ENCODE measurements at places on chromosomes 7 and 10.

DNA sequence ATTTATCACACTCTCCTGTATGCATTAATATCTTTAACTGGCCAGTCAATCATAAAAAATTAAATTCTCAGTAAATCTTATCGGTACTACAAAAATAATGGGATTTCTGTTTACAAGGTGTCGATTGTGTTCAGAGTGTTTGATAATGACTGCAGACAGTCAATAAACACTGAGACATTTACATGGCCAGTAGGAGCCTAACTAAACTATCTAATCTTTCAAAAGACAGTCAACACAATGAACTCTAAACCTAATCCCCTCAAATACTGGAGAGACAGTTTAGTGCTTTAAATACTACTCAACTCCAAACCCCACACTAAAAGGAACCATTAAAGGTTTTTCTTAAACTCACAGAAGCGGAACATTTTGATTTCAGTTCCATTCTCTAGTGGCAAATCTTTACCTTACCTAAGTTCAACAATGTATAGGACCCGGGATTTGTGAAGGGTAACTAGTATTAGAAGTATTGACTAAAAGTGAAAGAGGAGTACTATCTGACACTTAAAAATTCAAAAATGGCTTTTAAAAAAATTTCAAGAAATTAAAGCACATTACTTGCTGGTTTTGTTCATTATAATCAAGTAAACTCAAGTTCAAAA, 37.3 kb upstream of the EXOC6 start:
- DNase-seq = no peak

DNA sequence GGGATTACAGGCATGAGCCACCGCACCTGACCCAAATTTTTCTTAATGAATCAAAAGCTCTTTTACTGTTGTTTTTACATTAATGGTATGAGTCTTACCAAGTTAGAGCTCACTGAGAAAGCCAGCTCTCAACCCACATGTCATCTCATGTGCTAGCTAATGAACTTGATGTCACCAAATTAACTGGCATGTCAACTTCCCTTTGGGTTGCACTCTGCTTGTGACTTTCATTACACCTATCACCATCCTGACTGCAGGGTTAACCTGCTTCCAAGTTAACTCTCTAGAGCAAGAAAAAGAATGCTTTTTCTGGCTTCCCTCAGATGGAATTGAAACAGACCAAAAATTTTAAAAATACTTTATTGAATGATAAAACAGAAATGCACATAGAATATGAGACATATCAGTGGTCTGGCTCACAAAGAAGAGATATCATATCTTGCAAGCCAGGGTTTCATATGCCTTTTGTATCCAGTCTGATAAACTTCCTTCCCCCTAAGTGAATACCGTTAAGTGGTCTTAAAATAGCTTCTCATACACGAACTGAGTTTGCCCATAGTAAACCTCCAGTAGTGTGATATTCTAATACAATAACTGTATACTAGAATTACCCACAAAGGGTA, 42.9 kb upstream of the TRIM24 start:
- no peak for DNase-seq

- DNase-seq = no peak
Measured at GRCh38 chr7:41573015-41573414, 129.9 kb downstream of the INHBA start.

DNA sequence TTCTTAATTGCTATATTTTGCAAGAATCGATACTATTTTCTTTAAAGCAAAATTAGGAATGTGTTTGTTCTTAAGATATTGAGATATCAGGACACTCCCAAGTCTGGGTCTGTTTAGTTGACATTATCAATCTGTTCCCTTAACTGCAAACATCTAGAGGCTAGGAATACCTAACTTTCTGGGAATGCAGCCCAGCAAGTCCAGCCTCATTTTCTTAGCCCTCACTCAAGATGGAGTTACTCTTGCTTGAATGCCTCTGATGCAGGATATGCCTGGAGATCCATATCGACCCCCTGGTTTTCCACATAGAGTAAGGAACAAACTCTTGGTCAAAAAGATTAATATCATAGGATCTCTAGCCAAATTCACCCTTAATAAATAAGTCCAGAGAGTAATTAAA, 305.3 kb upstream of the COBL start:
- DNase-seq = no peak

- DNase-seq = no peak
Measured at GRCh38 chr7:23098460-23098859, 7.1 kb upstream of the KLHL7 start.

DNA sequence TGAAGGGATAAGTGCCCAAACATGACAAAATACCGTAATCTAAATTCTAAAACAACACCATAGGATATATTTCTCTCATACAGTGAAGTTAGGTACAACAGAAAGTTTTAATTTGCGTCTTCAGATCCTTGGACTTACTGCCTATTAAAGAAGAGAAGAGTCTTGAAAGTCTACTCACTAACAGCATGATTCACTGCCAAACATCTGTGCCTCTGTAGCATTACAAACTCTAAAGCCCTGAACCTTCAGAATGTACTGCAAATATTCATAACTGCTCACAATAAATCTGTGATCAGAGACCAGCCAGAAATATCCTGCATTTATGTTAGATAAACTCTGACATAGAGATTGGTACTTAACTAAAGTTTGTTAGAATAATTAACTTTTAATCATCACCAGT, 365.3 kb downstream of the PARD3 start:
- DNase-seq = no peak

DNA sequence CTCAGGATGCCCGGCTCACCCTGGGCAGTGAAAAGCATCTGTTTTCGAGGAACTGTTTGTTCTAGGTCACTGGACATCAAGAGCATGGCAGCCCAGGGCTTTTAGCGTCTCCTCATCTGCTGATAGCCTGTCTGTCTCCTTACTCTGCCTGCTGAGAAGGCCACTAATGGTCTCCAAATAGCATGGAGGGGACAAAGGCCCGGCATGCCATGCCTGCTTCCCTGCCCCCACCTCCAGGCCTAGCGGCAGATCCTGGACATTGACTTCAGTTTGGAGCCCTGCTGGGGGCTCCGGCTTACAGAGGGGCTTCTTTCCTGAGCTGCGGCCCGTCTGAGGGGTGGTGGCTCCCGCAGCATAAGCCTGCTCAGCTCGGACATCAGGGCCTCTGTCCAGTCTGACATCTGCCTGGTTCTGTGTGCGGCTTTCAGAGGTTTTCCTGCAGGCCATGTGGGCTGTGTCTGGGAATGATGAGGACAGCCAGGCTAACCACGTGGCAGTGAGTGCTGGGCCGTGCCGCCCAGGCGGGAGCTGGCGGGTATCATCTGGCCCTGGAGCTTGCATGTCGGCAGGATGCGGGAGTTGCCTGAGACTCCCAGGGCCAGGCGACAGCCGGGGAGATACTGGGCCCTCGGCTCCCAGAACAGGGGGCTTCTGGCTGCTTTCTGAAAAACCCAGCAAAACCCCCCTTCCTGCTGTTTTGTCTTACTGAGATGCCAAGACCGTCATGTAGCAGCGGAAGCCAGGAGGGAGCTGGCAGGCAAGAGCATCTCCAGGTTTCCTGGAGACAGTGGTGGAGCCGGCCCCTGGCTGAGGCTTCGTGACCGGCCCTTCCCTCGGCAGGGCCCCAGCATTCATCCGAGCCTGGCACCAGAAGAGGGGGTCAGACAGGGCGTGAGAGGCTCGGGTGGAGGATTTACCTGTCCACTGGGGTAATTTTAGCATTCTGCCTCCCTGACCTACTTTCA, 9.2 kb downstream of the PFKFB3 start:
- DNase-seq = no peak

DNA sequence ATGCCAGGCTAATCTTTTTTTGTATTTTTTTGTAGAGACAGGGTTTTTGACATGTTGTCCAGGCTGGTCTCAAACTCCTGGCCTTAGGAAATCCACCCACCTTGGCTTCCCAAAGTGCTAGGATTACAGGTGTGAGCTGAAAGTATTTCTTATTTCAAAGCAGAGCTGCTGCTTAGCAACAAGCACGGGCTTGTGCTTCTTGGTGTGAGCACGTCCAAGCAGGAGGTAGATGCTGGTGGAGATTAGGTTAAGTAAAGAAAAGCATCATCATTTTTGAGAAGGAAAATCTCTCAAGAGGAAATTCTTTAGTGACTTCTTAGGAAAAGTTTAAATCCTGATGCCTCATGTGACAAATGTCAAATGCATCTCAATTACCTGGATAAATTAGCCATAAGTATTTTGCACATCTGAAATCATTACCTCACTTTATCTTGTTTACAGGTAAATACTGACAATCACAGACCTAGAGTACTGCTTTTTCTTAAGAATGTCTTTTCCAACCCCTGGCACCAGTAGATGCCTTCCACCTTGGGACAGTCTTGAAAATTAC, 431.8 kb upstream of the FZD8 start:
- no peak for DNase-seq

DNA sequence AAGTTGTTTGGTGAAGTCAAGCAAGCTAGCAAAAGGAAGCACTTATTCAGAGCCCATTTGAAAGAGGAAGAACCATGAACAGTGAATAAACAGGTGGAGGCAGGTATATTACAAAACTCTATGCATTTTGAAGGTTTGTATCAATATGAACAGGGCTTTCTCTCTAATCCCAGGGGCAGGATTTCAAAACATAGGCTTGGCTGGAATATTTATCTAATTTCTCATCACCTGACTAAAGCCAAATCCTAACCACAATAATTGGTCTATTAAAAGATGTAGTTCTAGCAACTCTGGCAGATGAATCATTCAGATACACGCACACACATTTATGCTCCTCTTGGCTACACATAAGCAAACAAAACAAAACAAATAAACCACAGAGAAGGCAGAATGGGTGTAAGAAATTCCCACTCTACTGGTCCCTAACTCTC, 554.4 kb downstream of the INHBA start:
- no peak for DNase-seq

DNA sequence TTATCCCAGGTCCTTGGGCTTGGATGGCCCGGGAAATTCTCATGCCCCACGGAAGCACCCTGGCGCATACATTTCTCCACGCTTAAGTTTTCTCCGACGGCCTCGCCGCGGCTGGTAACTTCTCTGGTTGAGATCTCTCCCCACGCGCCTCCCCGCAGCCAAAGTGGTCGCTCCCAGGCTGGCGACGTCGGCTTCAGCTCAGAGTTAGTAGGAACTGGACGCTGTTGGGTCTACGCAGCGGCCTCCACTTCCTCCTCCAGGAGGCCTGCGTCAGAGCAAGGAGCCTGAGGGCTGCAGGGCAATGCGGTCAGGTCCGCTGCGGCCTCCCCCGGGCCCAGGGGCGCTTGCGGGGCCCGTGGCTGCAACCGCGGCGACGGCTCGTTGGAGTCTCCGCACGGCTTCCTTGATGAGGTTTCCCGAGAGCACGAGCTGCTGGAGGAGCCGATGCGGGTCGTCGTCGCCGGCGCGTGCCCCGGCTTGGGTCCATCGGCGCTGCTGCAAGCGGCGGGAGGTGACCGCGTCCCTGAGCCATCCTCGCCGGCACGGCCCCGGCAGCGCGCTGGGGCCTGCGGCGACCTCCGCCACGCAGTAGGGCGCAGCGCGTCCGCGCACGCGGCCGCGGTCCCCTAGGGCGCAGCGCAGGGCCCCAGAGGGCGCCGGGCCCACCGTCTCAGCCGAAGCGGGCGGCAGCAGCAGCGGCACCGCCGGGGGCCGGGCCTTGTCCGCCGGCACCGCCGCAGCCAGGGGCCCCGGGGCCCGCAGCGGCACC, 744 bp downstream of the FRAT2 start:
- DNase-seq = peak; percentile 63

DNA sequence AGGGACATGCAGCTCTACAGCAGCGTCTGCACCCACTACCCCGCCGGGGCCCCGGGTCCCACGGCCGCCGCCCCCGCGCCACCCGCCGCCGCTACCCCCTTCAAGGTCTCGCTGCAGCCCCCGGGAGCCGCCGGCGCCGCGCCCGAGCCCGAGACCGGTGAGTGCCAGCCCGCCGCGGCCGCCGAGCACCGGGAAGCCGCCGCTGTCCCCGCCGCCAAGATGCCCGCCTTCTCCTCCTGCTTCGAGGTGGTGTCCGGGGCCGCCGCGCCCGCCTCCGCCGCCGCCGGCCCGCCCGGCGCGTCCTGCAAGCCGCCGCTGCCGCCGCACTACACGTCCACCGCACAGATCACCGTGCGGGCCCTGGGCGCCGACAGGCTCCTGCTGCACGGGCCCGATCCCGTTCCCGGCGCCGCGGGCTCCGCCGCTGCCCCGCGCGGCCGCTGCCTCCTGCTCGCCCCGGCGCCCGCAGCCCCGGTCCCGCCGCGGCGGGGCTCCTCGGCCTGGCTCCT, 631 bp downstream of the OTUD1 start:
- no peak for DNase-seq

DNA sequence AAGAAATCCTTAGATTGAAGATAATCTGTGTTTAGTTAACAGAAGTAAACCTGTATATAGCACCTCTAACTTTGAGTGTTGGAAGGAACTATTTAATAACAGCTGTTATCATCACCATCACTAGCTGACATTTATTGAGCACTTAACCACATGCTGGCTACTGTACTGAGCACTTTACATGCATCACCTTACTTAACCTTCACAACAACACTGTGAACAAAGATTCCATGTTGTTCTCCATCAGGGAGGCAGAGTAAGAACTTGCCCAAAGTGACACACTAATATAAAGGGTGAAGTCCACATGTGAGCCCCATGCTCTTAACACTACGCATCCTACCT, 182.2 kb downstream of the ST7 start:
- no peak for DNase-seq

GRCh38 chr10:124728071-124728829, 15.9 kb downstream of the FAM53B start:
- DNase-seq = no peak

- DNase-seq = no peak
Measured at GRCh38 chr7:43803865-43804264, 45.4 kb downstream of the BLVRA start.

GRCh38 chr7:44291066-44291732, 34.2 kb downstream of the CAMK2B start:
- DNase-seq = no peak

- no peak for DNase-seq
Measured at GRCh38 chr10:93815304-93816096, 57.8 kb downstream of the LGI1 start.

- DNase-seq = no peak
Measured at GRCh38 chr10:98463016-98463415, 16.3 kb upstream of the HPS1 start.

- DNase-seq = peak; percentile 4
Measured at GRCh38 chr7:30771880-30772425, 736 bp downstream of the MINDY4 start.

DNA sequence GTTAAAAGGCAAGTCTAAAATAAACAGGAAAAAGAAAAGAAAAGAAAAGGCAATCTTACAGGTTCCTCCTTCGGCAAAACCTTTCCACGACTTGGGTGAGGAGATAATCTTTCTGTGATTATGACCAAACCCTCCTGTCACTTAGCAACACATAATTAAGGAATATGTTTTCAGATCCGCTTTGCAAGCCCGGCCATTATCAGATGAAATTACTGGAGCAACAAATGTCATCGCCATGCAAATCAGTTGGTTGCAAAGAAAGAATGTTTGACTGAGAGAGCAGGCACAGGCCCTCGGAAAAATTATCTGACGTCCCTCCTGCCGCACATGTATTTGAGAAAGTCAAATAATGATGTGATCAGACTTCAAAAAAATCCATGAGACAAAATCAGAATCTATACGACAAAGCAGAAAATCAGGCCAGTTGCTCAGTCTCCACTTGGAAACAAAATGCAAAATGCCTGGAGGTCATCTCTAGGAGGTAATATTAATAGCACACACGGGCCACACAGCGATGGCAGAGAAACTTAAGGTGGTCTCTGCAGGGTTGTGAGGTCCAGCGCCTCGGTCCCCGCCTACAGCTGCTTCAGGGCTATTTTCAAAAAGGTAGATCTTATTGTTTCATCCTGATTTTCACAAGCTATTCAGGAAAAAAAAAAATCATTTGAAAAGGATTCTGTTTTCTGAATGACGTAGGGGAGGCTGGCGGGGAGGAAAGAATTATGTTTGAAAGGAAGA, 82.7 kb downstream of the ZRANB1 start:
- no peak for DNase-seq
